ENCODE measurements at places on chromosomes 3 and 15.

- no peak for DNase-seq
Observed at GRCh38 chr3:54309601-54310000, 187.2 kb downstream of the CACNA2D3 start.

DNA sequence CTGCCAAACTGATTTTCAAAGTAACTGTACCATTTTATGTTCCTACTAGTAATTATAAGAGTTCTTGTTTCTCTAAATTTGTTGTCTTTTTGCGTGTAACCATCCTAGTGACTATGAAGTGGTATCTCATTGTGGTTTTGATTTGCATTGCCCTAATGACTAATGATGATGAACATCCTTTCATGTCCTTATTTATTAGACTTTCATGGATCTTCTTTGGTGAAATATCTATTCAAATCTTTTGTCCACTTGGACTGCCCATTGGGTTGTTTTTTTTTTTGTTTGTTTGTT is 3.6 kb downstream of the OXSR1 start:
- DNase-seq = no peak

- no peak for DNase-seq
Observed at GRCh38 chr3:140199008-140199407, 264.0 kb downstream of the CLSTN2 start.

GRCh38 chr3:117603097-117603496 is 893.5 kb downstream of the TUSC7 start:
- no peak for DNase-seq

DNA sequence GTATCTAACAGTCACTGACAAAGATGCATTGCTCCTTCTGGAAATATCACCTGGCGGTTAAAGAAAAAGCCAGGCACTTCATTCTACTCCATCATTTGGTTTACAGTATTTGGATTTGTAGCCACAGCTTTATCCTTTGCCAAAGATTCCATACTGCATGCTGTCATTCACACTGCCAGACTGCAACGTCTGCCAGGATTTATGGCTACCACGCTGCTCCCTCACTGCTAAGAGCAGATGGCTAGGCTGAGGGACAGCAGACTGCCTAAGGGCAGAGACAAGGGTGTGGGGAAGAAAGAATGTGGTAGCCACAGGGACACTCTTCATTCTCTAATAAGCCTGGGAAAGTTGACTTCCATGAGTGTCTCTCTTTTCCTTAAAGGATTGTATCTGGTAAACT is 1047.0 kb downstream of the TUSC7 start:
- no peak for DNase-seq

- DNase-seq = no peak
Observed at GRCh38 chr3:15318661-15319060, 13.7 kb downstream of the SH3BP5 start.

DNA sequence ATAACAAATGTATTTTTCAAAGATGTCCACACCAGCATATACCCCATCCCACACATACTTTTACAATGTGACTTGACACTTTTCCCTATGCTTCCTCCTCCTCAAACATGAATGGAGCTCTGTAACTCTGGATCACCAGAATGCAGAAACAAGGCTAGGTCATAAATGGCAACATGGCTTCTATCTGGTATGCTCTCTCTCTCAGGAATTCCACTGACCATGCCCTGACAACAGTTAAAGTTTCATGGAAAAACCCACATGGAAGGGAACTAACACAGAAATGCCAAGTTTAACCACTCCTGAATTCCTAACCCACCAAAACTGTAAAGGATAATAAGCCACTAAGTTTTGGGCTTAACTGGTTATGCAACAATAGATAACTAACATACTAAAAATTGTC is 19.9 kb downstream of the MYO9A start:
- no peak for DNase-seq

DNA sequence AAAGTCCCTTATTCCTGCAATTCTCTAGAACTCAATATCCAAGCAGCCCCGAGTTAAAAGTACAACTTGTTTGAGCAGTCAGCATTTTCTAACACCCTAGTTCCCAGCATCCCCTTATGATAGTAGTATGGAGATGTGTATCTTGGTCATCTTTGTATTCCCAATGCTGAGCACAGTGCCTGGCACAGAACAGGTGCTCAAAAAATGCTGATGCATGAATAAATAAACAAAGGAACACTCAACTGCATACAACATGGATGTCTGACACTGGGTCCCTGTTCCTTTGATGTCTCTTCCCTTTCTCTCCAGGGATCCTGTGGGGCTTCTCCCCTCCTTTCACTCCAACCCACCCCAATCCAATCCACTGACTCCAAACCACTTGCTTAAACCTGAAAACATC is 23.9 kb upstream of the B3GNT5 start:
- no peak for DNase-seq

- DNase-seq = no peak
Observed at GRCh38 chr3:160796813-160797164, 40.8 kb downstream of the PPM1L start.

DNA sequence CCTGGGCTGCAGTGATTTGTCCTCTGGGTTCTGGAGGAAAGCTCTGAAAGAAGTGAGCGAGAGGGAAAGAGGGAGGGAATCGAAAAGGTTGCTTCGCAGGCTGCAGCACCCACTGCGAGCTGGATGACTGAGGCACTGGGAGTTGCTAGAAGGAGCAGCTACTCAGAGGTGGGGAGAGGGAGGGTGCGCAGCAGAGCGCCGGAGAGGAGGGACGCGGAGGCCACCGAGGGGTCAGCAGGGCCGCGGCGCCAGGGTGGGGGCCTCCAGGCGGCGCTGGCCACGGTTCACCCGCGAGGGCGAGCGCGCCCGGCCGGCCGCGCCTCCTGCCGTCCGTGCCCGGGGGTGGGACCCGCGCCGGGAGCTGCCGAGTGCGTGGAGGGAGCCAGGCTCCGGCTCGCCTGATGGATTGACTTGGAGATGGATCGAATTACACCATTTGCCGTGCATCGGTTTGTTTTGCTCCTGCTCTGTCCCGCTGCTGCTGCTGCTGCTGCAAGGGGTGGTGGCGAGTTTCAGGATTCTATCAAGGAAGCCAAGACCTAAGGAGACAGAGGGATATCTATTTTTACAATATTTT is at the start of gene SEMA6D:
Gene SEMA6D, plus strand, starts transcription at position 470 of the 577 bp plus-strand sequence. CDS start 42,294 bp downstream, outside the sequence.
- DNase-seq = no peak

GRCh38 chr3:129461022-129461421 is 21.0 kb downstream of the IFT122 start:
- no peak for DNase-seq

- DNase-seq = no peak
Observed at GRCh38 chr15:27847775-27848710, 251.1 kb downstream of the OCA2 start.
